ENCODE measurements at places on chromosomes 2 and 18.

- no peak for DNase-seq
These were observed 123.0 kb downstream of the MAP4K4 start for GRCh38 chr2:101820519-101820918.

DNA sequence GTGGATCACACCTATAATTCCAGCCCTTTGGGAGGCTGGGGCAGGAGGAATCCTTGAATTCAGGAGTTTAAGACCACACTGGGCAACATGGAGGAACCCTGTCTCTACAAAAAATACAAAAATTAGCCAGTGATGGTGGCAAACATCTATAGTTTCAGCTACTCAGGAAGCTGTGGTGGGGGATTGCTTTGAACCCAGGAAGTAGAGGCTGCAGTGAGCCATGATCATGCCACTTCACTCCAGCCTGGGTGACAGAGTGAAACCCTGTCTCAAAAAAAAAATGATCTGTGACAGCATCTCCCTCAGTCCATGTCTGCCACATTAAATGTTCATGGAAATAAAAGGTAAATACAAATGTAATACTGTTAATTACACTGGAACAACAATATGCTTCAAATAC is 121.4 kb upstream of the COL5A2 start:
- no peak for DNase-seq

DNA sequence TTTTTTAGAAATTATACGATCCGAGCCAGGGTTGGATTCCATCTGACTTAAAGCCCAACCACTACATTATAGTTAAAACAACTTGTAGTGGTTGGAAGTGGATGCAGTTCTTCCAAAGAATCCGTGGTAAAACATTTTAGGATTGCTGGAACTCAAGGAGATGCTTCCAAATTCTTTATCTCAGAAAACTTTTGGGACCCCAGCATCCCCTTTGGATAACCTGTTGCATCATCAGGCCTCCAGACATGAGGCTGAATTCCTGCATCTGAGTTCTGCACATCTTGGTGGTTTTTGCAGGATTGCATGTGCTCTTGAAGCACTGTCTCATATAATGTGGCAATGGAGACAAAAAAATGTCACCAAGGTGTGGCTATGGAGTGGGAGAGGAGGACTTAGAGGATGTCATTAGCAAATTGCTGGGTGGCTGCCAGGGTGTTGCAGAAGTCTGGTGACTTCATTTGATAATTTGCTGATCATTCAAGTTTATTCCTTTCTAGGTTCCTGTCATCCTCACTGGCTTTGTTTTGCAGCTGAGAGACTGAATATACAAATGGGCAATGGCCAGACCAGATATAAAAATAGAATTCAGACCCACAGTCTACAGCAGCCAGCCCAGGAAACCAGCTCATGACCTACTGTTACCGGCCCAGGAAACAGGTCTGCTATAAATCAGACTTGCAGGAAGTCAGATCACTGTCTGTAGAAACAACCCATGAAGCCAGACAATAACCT is 207.7 kb downstream of the BCL2 start:
- no peak for DNase-seq

DNA sequence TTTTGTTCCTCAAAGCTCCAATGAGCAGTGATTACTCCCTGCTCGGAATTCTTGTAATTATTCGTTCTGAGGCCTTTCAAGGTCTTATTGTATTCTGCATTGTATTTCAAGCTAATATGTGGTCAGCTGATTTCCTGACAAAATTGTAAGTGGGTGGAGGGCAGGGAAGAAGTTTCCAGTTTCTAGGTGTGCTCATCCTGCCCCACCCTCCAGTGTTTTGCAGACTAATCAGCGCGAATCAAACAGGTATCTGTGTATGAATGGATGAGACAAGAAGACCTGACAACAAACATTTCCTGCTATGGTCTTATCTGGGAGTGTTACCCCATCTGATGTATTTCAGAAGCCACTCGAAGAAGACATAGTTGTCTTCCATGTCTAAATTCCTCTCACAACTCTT is 35.3 kb downstream of the MYCN start:
- no peak for DNase-seq

DNA sequence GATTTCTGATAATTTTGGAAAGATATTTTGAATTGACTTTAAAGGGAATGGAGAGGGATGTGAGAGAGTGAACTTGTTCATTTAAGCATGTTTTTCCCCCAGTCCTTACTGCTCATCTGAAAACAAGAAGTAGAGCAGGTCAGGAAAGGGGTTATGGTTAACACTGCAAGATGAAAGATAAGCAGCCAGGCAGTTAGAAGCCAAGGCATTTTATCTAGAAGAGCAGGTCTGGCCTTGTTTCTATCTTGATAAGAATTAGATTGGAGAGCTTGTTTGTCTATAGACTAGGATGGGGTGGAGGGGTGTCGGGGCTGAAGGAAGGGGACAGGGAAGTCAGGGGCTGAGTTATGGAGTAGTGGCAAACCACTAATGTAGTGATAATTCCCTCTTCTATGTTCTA is 171.6 kb downstream of the IKZF2 start:
- no peak for DNase-seq

DNA sequence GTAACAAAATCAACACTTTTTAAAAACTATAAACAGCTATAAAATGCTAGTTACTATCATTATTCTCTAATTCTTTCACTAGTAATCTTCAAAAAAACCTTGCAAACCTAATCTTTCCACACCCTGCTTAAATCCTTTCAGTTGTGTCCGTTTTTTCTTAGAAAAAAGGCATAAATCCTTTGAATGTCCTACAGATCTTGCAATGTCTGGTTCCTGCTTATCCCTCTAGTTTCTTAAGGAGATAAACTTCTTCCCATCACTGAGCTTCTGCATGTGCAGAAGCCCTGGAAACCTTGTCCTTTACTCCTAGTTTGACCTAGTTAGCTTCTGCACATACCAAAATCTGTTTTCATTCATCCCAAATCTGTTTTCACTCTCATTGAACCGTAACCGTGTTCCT is 1.3 kb upstream of the PNO1 start:
- DNase-seq = no peak

DNA sequence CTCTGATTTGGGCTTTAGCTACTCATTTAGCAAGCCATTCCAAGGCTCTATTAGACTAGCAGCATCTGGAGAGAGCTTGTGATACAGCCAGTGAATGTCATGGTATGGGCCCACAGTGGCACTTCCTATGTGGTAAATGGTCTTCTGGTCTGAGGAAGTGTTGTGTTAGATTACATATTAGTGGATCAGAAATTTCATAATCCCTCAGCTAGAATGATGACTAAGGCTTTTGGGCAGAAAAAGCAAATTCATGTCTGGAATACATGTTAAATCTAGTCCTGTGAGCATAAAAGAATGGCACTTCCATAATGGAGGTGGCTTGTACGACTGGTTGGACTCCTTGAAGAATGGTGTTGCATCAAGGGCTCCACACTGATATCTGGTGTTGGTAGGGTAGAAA is 436.8 kb upstream of the CWC22 start:
- no peak for DNase-seq

DNA sequence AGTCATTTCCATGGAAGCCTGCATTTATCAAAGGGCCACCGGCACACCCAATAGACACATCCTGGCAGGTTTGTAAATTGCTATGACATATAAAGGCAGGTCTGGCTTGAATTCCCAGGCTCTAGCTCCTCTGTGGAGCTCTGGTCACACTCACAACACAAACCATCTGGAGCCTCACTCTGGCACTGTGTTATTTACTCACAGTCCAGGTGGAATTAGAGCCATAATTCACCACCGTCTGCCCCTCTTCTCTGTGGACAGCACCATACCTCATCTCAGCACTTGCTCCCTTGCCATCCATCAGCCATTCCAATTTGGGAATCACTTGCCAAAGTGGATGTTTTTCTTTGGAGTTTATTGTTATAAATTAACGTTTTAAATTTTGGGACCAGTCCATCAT is 84.3 kb upstream of the OSR1 start:
- DNase-seq = no peak

- no peak for DNase-seq
These were observed 390.0 kb downstream of the CPS1 start for GRCh38 chr2:210946395-210946794.

DNA sequence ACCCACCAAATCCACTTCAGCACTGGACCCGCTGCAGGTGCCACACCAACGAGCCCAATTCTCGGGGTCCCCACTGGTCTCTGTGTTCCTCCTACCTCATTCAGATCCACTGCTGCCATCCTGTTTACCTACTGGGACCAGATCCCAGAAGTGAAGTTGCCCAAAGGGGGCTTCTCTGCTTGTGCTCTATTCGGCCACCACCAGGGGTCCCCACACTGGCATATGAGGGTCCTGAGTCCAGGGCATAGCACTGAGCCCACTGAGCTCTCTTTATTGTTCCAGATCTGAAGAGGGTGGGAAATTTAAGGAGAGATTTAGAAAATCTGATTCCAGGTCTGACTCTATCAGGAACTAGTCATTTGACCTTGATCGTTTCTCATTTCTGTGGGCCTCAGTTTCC is 2.4 kb downstream of the GPR45 start:
- no peak for DNase-seq

- no peak for DNase-seq
These were observed 37.4 kb upstream of the ARHGEF4 start for GRCh38 chr2:130799295-130799694.

DNA sequence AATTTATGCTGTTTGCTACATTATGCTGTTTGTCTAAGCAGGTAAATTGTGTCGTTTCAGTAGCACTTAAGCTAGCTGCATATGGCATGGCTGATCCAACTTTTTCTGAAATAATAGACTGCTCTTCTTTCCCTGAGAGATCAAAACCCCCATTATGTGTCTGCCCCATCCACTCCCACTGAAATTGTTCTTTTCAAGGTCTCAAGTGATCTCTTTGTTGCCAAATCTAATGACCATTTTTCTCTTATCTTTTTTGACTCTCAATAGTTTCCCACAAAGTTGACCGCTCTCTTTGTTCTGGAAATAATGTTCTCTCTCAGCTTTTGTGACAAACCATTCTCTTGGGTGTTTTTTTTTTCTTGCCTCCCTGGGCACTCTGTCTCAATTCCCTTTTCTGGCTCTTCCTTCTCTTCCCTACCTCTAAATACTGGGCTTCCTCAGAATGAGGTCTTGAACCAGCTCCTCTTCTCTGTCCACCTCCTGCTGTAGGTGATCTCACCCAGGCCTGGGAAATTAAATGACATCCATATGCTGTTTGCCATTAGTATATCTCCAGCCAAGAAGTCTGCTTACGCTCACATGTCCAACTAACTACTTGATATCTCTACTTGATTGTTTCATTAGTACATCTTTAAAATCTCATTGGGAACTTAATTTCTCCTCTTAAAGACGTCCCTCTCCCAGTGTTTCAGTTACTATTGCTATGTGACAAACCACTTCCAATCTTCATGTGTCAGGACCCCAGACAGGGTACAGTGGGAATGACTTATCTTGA is 107.3 kb upstream of the TLK1 start:
- no peak for DNase-seq

- DNase-seq = no peak
These were observed 8.0 kb downstream of the AGFG1 start for GRCh38 chr2:227479865-227480475.

GRCh38 chr2:71922499-71923142 is 225.0 kb downstream of the CYP26B1 start:
- no peak for DNase-seq

DNA sequence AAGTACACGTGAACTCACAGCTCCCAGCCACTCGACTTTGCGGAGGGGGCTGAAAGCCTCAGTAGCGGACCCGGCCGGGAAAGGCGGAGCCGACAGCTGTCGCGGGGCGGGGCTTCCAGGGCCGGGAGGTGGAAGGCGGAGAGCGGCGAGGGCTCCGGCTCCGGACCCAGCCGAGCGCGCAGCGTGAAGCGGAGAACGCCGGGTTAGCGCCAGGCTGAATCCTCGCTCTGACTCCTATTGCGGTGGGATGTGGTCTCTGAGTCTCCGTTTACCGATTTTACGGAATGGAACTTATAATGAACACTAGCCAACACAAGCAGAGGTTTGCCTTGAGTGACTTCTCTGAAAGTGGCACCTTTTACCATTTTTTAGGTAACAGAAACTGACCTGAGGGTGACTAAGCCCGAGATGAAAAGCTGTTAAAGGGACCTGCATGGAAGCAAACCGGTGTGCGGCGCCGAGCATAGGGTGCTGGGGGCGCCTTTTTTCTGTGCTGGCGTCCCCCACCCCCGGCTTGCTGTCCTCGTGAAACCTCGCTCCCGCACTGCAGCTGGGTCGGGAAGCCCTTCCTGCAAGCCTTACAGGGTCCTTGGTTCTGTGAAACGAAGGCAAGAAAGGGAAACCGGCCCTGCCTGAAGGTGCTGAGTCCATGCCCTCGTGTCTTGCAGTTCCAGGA is 72.9 kb downstream of the EN1 start:
- peak; percentile 34 for DNase-seq

GRCh38 chr18:78207942-78208341 is 771.7 kb upstream of the SALL3 start:
- no peak for DNase-seq

DNA sequence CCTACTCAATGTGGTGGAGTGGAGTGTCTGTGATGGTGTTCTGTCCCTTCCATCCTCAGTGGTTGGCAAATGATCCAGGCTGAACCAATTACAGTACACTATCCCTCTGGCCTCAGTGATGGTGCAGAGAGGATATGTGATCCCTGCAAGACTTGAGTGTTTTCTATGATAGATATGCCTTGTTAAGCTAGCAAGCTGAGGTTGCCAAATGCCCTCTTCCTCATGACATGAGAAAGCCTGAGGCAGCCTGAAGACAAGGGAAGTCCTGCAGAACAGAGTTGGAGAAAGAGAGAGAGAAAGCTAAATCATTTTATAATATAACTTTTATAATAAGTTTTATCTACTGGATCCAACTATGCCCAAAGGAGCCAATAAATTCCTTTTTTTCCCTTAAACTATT is 41.6 kb upstream of the GORASP2 start:
- DNase-seq = no peak

DNA sequence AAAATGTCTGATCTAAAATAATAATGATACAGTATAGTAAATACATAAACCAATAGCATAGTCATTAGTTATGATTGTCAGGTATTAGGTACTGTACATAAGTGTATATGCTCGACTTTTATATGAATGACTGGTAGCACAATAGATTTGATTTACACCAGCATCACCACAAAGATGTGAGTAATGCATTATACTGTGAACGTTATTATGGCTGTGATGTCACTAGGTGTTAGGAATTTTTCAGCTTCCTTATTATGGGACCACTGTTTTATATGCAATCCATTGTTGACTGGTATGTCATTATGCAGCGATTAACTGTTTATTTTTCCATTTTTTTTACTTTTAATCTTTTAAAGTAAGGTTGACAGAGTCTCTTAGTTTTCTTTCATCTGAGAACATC is 23.7 kb downstream of the ATP9B start:
- no peak for DNase-seq

DNA sequence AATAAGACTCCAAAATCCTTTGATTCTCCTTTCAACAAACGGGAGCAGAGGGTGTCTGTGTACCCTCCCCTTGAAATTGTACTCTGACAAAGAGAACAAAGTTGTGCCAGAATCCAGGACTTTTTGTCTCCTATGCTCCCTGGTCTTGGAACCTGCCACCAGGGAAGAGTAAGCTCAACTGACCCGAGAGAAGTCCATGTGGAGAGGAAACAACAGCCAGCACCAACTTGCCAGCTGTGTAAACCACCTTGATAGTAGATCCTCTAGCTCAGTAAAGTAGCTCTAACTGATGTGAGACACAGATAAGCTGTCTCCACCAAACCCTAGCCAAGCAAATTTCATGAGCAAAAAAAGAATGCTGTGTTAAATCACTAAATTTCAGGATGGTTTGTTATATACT is 46.9 kb downstream of the LNPK start:
- no peak for DNase-seq
